ENCODE measurements at places on chromosomes 7 and 10.

- DNase-seq: no peak
Measured at GRCh38 chr7:47291461-47292081, 290.3 kb downstream of the TNS3 start.

- no peak for DNase-seq
Measured at GRCh38 chr10:32680803-32681557, 235.0 kb downstream of the CCDC7 start.

DNA sequence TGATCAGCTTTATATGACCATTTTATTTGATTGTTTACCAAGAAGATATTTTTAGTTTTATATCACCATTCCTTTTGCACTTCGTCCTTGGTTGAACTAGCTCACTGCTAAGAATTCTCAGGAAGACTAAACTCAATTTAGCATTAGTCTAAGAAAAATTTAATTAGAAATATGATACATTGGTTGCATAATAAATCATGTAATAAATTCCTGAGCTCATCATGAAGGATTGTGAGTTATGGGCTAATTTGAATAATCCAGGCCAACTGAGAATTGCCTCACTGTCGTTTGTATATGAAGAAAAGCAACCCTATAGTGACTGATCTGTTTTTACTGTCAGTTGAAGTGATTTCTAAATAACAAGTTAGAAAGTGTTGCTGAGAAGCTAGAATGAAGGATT is 725.5 kb downstream of the DNAJB9 start:
- no peak for DNase-seq

GRCh38 chr7:31302356-31302755 is 38.2 kb downstream of the NEUROD6 start:
- DNase-seq: no peak

DNA sequence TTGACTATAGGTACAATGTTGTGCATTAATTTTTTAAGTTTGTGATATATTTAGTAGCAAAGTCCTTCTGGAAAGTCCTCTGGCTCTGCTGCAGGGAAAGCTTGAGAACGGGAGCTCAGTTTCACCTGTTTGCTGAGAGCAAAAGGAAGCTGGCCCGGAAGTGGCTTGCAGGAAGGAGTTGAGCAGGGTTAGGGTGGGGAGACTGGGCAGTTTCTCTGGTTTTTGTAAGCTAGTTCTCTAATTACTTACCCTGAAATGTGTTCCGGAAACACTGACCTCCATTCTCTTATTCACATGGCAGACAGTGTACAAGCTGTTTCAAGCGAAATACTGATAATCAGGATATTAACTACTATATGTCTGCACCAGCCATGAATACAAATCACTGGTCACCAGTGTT is 22.3 kb downstream of the MAP3K8 start:
- no peak for DNase-seq

GRCh38 chr10:71354776-71355175 is 35.7 kb downstream of the SLC29A3 start:
- DNase-seq: no peak

DNA sequence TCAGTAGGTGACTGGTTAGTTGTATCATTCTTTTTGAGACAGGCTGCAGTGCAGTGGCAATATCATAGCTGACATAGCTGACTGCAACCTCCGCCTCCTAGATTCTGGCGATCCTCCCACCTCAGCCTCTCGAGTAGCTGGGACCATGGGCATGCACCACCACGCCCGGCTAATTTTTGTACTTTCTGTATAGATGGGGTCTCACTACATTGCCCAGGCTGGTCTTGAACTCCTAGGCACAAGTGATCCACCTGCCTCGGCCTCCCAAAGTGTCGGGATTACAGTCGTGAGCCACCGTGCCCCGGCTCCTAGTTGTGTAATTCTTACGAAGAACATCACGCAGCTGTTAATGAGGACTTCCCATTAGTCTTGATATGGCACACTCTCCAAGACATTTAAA is 123.4 kb upstream of the VKORC1L1 start:
- DNase-seq: no peak

DNA sequence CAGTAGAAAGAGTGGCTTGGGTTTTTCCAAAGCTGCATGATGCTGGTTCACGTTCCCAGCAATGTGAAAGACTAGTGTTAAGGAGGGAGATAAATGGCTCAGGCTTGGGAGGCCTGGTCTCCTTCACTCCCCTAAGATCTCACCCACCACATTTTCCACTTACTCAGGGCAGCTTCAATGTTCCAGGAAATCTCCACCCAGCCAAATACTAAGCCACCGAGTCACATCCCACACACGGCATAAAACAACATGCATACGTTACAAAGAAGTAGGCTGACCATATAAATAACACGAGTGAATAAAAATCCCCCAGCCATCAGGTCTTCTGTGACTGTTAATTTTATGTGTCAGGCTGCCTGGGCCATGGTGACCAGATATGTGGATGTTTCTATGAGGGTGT is 303.5 kb downstream of the SFMBT2 start:
- DNase-seq: no peak

DNA sequence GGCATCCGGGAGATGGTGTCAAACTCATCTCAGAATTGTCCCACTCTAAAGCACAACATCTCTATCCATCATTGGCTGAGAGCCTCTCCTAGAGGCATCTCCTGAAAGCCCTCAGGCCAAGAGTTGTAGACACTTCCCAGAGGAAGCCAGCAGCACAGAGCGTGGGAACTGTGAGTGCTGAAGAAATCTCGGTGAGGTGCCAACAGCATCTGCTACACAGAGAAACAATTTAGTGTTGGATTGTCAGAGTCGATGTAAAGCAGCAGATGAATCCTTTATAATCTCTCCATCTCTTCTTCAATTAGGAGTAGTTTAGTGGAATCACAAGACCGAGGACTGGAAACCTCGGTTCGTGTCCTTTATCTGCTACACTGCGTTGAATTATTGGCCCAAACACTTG is 172.2 kb downstream of the C7orf25 start:
- no peak for DNase-seq

DNA sequence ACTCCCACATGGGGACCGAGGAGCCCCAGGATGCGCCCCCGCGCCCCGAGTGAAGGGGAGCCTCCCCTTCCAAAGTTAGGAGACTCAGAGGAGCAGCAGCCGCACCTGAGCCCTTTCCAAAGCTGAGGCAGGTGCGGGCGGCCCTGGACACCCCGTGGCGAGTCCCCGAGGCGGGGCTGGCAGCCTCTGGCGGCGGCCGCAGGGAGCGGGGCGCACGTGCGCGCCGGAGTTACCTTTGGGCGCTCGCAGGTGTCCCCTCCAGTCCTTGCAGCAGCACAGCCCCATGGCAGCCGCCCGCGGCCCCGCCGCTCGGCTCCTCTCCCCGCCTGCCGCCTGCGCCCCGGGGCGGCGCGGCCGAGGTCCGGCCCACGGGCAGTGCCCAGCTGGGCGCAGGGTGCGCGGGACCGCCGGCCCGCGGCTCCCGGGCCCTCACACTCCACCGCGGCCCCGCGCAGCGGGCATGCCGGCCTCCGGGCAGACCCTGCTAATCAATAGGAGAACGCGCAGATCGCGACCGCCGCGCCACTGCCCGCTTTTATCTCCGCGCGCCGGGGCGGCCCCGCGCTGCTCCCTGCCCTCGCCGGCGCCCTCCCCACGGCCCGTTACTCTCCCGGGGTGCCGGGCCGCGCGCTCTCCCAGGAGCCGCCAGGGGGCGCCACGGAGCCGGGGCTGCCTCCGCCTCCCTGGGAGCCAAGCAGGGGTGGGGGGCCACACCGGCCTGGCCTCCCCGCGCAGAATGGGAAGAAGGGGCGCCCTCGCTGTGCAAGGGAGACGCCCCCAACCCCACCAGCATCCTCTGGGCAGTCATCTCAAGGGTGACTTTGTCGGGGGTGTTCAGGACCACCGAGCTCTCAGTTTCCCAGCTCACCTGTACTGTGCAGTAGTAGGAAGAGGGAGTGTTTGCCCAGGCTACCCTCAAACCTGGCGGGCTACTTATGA is 80.8 kb downstream of the ARHGAP22 start:
- DNase-seq: no peak

GRCh38 chr10:72744566-72744965 is 52.6 kb downstream of the MCU start:
- no peak for DNase-seq

DNA sequence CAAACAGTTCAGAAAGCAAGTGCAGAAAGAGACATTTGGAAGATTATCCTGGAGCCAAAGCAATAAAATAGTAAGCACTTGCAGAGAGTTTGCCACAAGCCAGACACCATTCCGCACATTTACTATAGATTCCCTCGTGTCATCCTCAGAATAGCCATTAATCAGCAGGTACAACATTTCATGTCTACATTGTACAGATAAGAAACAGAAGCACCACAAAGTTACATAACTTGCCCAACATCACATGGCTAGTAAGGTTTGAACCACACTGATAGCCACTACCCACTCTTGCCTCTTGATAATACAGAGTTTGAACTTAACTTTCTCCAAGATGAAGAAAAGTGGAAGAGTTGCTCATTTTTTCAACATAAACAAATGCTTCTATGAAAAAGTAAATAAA is 40.6 kb upstream of the GHITM start:
- DNase-seq: no peak

DNA sequence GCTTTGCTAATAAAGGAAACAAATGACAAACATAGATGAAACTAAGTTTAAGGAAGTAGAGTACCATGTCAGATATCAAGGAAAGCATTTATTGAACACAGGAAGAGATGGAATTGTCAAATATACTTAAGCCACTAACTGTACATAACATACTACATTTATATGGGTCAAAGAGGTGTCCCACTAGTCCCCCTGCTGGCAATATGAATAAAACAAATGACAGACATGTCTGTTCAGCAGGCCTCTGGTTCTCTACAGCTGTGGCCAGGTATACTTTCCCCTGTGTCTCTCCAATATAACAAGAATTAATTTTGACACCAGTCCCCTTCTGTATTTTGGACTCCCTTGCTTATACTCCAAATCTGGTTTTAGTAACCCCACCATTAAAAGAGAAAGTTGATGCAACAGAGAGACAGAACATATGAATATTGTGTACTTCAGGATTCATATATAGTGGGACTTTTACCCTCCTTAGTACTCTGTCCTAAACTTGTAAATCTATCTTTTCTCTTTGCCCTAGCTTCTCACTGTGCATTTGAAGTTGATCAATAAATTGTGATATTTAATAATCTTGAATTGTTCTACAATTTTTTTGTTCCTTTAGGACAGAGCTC is 42.9 kb downstream of the CD36 start:
- no peak for DNase-seq

GRCh38 chr10:15606377-15606776 is 113.3 kb downstream of the ITGA8 start:
- no peak for DNase-seq

GRCh38 chr7:120856621-120857352 is 1.2 kb downstream of the TSPAN12 start:
- DNase-seq: no peak

GRCh38 chr7:156621652-156622051 is 18.9 kb upstream of the RNF32 start:
- DNase-seq: no peak

- DNase-seq: no peak
Measured at GRCh38 chr10:124042656-124043309, 50.6 kb downstream of the CHST15 start.

DNA sequence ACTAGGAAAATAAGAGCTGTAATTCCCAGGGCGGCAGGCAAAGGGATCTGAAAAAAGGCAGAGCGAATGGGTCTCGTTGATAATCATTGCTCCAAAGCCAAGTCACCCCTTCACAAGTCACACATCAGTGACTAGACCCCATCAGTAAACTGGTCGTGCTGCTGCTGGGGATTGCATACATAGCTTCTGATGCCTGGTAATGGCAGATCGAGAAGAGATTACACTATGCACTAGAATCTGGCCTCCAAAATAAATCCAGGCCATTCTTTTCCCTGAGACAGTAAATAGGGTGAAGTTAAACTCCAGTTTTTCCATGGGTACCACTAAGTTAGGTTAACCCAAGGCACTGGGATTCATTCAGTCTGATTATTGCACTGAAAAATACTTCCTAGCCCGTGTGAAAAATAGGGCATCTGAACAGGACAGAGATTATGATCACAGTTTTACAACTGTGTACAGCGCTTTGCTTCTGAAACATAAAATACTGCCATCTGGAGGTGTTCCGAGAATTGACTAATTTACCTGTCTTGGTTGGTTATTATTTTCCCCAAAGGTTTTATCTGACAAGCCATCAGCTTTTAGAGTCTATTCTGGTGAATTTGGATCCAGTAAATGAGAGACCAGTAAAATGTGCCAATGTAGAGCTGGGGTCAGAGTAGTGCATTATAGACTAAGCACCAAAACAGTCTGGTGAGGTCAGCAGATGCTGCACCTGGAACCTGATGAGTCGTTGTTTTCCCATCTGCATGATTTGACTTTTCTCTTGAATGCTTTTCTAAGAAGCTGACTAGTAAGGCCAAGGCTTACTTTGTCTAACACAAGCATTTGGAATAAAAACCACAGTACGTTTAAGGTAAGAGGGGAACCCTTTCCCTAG is 82.9 kb upstream of the AFAP1L2 start:
- no peak for DNase-seq

GRCh38 chr10:36157486-36157885 is 515.4 kb upstream of the FZD8 start:
- no peak for DNase-seq

DNA sequence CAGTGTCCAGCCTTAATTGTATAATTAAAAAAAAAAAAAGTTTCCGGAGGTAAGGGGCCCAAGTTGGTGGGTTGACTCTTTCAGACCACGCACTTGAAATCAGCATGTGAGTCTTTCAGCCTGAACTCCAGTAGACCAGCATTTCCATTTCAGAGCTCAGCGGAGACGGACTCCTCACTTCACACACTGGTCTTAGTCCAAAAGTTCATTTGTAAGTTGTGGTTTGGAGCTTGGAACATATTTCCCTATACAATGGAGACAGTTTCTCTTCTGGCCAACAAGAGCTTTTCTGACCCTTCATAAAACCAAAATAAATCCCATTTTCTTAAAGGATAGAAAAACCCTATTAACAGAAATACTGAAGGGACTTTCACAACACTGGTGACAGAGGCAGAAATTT is 41.0 kb downstream of the ATXN7L1 start:
- no peak for DNase-seq

DNA sequence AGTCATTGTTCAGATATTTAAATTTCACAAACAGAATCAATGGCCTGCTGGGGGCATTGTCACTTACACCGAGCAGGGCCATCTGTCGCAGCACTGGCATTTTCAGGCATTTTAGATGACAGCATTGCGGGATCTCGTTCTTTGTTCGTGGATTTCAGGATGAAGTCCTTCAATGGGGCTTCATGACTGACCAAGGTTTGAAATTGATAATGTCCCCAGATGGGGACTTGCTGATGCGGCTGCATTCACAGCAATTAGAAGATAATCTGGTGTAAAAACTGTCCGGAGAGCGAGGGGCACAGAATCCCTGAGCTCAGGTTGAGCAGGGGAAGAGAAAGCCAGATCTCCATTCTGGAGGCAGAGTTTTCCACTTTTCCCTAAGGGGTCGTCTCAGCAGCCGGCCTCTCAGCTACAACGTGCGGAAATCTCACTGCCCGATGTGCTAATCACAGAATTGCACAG is 1.9 kb upstream of the C7orf33 start:
- no peak for DNase-seq

GRCh38 chr10:59814878-59815277 is 61.6 kb upstream of the MRLN start:
- no peak for DNase-seq

- DNase-seq: no peak
Measured at GRCh38 chr7:128204455-128204854, 36.6 kb upstream of the LEP start.

- DNase-seq: no peak
Measured at GRCh38 chr7:69334701-69335100, 263.6 kb upstream of the AUTS2 start.
